ENCODE measurements at places on chromosomes 5 and 9.

- DNase-seq = no peak
Measured at GRCh38 chr5:174852143-174852542, 127.8 kb downstream of the MSX2 start.

DNA sequence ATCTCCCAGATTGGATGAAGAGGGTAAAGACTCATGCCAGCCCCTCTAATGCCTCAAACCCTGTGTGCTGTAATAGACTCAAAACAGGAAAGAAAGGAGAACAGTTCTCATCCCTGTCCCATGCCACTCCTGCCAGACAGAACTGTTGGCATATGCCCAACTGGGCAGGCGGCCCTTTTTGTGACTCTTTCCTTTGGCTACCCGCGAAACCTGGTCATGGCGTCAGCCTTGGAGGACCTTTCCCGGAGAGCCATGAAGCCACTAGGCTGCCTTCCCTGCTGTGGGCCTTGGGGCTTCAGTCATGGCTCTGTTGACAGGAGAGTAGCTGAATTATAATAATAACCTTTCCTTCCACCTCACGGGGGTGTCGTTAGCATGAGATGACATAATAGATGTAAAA is 75.9 kb upstream of the SEMA6A start:
- DNase-seq = no peak

GRCh38 chr5:120454094-120454798 is 9.9 kb upstream of the PRR16 start:
- DNase-seq = no peak

- no peak for DNase-seq
Measured at GRCh38 chr5:67506241-67506640, 309.6 kb upstream of the CD180 start.

GRCh38 chr9:3035579-3036332 is 191.9 kb upstream of the PUM3 start:
- DNase-seq = no peak

DNA sequence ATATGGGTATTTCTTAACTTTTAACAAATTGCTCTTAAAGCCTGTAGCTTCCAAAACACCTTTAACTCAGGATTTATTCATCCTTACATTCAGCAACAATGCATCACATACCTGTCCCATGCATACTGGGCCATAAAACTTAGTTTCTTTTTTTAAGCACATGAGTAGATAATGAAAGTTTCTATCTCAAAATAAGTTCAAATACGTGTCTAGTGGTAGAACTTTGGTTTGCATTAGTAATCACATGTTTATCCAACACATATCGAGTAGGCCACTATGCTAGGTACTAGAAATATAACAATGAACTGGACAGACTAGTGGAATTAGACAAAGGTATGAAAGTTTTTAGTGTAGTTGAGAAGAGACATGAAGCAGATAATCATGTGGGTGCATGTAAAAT is 99.6 kb downstream of the DOCK2 start:
- no peak for DNase-seq

DNA sequence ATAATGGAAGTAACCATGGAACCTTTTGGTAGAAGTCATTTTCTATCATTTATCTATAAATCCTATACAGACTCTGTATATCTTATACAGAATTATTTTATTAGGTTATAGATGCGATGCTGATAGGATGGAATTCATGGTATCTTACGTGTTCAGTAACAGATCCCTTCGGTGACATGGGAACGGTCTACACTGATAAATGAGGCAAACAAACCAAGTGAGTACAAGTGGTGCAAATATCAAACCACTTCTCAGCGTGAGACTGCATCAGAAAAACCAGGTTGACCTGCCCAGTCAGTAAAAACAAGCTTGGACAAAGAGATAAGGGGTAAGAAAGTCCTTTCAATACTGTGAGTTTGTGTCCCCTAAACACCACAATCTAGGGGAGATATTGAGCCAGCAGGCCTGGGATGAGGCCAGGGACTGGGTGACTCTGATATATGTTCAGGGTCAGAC is 215.5 kb downstream of the GAPVD1 start:
- no peak for DNase-seq

DNA sequence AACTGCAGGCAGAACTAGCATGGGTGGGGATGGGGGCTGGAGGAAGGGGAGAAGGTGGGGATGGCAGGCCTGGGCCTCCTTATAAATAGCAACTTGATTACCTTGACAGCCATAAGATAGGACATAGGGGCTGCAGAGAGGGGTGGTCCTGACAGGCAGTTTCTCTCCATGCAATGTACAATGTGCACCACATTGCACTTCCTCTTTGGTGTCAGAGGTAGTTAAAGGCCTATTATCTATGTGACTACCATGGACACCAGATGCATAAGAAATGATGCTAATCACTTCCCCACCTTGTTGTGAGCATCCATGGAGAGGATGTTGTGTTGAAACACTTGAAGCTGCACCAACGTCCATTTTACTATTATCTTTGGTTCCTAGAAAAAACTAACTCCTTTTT is 20.2 kb upstream of the SUB1 start:
- no peak for DNase-seq

- peak; percentile 47 for DNase-seq
Measured at GRCh38 chr9:93013856-93014582, 44.5 kb upstream of the SUSD3 start.

DNA sequence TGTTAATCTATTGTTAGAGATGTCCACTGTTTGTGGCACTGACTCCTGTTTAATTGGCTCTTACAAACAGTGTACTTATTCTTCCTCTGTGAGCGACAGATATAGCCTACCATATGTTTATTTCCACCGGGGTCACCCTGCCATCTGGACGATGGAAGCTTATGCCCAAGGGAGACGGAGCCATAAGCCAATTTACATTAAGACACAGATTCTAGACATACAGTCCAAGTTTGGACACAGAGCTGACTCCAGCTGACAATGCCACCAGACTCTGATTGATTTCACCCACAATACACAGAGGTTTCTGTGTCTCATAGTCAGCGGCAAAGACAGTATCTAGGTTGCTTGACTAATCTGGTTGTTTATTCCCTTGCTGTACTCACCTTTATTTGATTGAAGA is 198.9 kb downstream of the ENC1 start:
- no peak for DNase-seq

- no peak for DNase-seq
Measured at GRCh38 chr5:61215996-61216395, 53.7 kb upstream of the SMIM15 start.

- no peak for DNase-seq
Measured at GRCh38 chr5:145389047-145389446, 446.1 kb downstream of the PRELID2 start.

DNA sequence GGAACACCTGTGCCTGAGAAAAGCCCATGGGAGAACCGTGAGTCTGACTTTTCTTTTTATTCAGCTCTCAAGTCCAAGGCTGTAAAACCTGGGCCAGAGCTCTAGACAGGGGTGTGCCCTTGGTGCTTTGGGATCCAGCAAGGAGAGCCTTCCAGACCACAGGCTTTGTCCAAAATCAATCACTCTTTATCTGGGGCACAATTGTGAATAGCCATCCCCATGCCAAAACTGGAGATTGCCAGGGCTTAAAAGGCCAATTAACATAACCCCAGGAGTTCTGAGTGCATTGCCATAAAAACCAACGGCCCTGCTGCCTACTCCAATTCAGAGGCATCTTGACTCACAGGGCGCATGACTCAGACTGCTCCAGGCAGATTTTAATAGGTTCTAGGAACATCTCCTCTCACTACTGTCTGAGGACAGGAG is 391.8 kb downstream of the ARHGEF28 start:
- no peak for DNase-seq

GRCh38 chr5:55176176-55176818 is 3.3 kb upstream of the CDC20B start:
- peak; percentile 88 for DNase-seq

DNA sequence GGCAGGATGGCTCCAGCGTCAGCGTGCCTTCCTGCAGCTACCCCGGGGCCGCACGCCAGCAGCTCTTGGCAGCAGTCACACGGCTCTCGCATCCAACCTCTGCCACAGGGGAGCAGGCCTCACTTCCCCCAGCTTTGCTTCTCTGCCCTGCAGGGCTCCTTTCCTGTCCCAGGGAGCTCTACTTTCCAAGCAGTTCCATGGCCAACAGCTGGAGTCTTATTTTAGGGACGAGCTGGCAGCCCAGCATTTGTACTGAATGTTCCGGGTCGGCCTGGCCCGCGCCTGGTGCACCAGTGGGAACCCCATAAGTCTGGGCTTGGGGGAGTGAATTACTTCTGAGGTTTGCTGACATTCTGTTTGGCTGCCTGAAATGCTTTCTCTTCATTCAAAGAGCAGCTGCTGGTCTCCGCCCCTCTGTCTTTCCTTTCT is 34.6 kb downstream of the GADD45G start:
- no peak for DNase-seq

- DNase-seq = no peak
Measured at GRCh38 chr5:127015716-127016115, 14.6 kb downstream of the MARCHF3 start.

DNA sequence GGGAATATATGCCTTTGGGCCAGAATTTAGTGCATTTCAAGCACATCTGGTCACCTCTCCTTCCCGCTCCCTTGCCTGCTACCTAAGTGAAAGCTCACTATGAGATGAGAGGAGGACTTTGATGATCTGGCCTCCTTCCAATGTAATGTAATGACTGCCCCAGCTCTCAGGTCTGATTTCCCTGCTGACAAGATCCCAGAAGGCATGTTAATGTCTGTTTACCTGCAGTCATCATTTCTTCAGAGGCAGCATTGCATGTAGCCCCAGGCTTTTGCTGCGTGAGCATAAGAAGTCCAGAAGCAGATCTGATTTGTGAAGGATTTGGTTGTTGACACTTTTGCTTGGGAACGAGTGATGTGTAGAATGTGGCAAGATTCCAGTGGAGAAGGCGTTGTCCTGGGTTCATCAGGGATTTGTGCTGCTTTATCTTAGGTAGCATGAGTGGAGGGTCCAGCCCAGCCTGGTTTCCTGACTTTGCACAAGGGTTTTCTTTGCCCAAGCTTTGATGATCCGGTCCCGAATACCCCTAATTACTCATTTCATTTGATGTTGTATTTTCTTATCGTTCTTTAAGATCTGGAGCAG is 192.7 kb downstream of the GOLPH3 start:
- no peak for DNase-seq

- no peak for DNase-seq
Measured at GRCh38 chr5:35557748-35558147, 59.9 kb upstream of the SPEF2 start.

DNA sequence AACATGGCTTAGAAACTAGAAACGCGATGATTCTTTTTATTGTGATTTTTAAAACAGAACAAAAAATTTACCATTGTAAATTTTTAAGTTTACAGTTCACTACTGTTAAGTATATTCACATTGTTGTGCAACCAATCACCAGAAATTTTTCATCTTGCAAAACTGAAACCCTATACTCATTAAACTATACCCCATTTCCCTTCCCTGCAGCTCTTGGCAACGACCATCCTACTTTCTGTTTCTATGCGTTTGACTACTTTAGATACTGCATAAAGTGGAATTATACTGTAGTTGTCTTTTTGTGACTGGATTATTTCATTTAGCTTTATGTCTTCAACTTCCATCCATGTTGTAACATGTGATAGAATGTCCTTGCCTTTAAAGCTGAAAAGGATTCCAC is 52.5 kb downstream of the SPOCK1 start:
- DNase-seq = no peak

GRCh38 chr5:76404223-76405211 is 1.4 kb downstream of the IQGAP2 start:
- DNase-seq = no peak

DNA sequence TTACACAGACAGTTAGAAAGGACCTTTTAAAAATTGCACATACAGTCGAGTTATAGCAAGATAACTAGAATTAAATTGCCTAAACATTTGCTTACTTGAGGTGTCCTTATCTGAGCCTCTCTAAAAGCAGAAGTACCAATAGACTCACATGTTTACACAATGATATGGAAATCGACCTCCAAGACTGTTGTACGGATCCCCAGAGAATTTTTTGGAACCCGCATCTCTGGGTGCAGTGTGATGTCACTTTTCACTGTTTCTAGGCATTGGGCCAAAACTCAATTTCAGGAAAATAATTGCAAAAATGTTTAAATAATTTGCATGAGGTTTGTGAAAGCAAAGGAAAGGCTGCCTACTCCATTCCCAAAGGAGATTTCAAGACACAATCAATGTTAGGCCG is 63.1 kb upstream of the ATG10 start:
- no peak for DNase-seq

DNA sequence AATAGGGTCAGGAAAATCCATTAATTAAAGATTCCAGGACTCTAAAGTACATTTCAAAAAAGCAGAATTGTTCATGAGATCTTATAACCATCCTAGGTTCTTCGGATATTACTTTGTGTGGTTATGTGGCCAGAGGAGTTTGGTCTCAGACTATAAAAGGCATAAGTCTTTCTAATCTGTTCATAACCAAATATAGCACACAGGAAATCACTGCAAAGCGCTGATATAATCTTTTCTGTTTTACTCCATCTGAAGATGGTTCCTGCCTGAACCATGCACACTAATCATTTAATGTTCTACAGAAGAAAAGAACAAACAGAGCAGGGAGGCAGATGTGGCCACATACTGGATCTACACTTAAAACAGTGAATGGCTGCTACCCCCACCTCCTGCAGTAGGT is 182.8 kb downstream of the SEMA5A start:
- DNase-seq = no peak

- no peak for DNase-seq
Measured at GRCh38 chr5:27008604-27009539, 29.5 kb downstream of the CDH9 start.

DNA sequence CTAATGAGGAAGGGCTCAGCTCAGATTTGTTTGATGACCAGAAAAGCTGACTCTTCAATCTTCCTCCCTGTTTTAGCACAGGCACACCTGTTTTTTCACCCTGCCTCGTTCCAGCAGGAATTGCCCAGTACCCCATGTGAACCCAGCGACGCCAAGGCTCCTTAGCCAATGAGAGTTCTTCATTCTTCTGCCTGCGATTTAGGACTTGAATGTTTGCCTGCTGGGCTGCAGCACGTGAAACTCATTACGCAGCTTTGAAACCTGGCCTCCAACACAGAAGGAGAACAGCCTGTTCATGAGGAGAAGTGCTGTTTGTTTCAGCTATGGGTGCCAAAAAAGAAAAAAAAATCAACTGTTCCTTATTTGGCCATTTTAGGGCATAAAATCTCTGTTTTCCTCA is 315.5 kb downstream of the TRPM3 start:
- no peak for DNase-seq

GRCh38 chr5:138352722-138353559 is 456 bp downstream of the KDM3B start:
- peak; percentile 67 for DNase-seq

DNA sequence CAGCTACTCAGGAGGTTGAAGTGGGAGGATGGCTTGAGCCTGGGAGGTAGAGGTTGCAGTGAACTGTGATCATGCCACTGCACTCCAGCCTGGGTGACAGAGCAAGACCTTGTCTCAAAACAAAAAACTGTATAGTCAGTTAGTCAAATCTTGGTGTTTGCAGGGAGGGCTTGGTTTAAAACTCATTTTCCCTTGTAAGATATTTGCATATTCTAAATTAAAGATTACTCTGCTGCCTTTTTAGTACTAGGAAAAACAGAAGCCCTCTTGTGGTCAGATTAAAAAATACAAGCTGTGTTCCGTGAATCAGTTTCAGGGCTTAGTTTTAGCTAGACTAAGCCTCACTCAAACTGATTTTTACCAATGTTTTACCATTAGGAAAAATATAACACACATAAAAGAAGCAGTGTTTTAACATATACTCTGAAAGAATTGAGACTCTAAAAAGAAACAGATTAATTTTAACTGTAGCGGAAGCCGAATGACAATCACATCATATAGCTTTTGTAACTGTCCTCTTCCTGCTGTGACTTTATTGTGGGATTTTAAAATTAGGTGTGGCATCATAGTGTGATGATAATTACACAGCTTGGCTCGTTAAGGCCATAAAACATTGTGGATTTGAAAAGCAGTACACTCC is 84.9 kb upstream of the BASP1 start:
- DNase-seq = no peak

All from WTC11 (cell line).